ENCODE measurements at places on chromosomes 3 and 15.
A peak's percentile ranks its signal among the peaks of the same experiment; 100 is the strongest.

DNA sequence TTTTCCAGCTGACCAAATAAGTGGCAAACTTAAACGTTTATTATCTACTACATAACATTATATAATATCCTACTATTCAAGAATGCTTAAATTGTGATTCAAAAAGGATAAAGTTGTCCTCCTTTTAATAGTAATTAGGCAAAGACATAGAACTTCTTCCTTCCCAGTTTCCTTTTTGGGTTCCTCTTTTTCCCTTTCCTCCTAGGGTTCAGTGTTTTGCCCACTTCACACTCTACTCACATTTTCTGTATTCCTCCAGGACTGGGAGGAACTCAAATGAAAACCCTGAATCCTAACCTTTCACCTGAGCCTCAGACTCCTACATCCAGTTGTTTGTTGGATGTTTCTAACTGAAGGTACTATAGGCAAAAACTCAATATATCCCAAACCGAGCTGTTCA lies 132.5 kb downstream of the PEAK1 start:
- no peak for DNase-seq

DNA sequence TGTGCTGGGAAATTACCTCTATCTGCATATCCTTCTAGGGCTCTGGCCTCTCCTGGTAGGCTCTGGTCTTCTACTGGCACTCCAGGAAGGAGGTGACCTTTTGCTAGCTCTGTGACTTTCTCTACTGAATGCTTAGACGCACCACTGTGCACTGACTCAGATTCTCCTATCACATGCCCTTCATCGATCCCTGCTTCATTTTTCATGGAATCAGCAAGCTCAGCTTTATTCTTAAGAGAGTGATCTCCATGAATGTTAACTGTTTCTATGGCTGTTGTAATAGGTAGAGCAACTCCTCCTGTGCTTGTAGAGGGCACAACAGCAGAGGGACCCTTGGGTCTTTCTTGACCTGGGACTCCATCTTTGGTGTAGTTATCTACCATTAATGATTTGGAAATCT lies 106.6 kb downstream of the MAP4 start:
- DNase-seq = no peak

- DNase-seq = peak; percentile 94
Measured at GRCh38 chr3:25582242-25582641, 82.5 kb downstream of the TOP2B start.

GRCh38 chr3:124107104-124107890 lies 115.4 kb upstream of the ROPN1 start:
- DNase-seq = no peak

- DNase-seq = peak; percentile 63
Measured at GRCh38 chr15:25892126-25892525, 29.0 kb upstream of the ATP10A start.

DNA sequence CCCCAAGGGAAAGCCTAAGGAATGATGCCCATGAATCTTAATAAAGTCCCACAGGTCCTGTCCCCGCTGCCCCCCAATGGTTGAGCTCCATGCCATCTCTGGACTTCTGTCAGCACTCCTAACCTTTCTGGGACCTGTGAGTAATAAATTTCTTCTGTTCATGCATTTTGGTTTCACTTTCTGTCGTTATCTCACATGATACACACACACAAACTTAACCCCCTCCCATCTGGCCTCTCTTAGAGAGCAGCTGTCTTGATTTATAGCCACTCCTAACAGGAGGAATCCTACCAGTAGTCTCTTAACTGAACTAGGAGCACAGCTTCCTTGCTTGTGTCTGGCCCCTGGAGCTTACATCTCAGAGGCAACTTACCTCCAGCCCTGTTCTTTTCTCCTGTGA lies 82.7 kb upstream of the SELENOK start:
- no peak for DNase-seq

DNA sequence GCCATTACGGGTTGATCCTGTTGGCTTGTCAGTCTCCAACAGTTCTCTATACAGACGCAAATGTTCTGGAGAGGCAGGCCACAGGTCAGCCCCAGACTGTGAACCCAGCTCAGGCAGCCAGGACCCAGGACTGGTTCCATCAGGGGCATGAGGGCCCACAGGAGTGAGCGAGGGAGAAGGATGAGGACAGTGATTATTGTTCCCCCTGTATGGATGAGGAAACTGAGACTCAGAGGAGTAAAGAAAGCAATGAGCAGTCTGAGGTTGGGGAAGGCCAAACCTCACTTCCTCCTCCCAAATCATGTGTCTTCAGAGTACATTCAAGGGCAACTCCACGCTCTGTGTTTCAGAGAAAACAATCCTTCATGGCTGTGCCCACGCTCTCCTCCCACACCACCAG lies 121.9 kb downstream of the RPLP1 start:
- no peak for DNase-seq

- no peak for DNase-seq
Measured at GRCh38 chr3:64266983-64267382, 41.7 kb upstream of the PRICKLE2 start.

- DNase-seq = no peak
Measured at GRCh38 chr3:147393261-147393942, 12.9 kb downstream of the ZIC4 start.

- DNase-seq = no peak
Measured at GRCh38 chr3:193559100-193559499, 4.4 kb upstream of the ATP13A4 start.

- no peak for DNase-seq
Measured at GRCh38 chr3:180011927-180012326, 24.8 kb downstream of the PEX5L start.

- peak; percentile 18 for DNase-seq
Measured at GRCh38 chr3:50165910-50166538, 10.9 kb downstream of the SEMA3F start.

DNA sequence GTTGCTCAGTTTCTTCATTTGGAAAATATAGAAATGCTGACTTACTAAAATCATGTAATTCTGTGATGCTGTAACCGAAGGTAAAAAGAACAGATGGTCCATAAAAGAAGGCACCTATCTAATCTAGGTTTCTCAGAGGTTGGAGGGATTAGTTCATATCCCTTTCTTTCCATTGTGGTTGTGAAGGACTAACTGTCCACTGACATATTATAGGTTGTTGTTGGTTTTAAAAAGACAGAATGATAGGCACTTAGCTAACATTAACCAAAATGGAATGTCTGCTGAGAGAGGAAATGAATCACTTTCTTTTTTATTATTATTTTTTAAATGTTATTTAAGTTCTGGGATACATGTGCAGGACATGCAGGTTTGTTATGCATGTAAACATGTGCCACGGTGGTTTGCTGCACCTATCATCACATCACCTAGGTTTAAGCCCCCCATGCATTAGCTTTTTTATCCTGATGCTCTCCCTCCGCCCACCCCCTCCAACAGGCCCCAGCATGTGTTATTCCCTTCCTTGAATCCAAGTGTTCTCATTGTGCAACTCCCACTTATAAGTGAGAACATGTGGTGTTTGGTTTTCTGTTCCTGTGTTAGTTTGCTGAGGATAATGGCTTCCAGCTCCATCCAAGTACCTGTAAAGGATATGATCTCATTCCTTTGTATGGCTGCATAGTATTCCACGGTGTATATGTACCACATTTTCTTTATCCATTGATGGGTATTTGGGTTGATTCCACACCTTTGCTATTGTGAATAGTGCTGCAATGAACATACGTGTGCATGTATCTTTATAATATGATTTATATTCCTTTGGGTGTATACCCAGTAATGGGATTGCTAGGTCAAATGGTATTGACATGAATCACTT lies 45.8 kb downstream of the ALDH1A2 start:
- DNase-seq = no peak

DNA sequence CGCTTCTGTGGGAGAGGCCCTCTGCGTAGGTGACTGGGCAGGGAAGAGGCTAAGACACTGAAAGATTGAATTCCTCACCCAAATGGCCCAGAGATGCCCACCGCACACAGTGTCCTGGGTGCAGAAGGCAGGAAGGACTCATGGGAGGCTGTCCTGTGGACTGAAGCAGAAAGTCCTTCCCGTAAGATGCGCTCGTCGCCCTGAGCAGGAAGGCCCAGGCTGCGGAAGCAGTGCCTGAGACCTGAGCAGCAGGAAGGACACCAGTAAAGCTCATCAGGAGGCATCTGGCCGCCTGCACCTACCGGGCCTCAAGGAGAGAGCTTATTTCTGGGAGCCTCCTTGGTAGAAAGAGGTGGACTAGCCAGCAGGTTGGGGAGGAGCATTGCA lies 3.3 kb downstream of the PAK6 start:
- DNase-seq = no peak

DNA sequence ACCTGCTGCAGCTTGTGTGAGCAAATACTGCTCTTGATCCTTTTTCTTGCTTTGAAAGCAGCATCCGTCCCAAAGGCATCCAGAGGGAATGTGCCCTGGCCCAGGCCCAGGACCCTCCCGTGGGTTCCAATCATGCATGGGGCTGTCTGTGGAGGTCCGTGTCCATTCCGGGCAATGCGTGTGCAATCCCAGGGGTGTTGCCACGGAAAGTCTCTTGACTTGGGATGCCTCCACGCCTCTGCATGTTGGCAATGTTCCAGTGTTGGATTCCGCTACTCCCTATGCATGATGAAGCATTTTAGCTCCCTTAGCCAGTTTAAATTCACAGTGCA lies 105.7 kb downstream of the SNRPN start:
- DNase-seq = no peak
